D721Med (cell line): ENCODE measurements at places on chromosomes 4 and X.

DNA sequence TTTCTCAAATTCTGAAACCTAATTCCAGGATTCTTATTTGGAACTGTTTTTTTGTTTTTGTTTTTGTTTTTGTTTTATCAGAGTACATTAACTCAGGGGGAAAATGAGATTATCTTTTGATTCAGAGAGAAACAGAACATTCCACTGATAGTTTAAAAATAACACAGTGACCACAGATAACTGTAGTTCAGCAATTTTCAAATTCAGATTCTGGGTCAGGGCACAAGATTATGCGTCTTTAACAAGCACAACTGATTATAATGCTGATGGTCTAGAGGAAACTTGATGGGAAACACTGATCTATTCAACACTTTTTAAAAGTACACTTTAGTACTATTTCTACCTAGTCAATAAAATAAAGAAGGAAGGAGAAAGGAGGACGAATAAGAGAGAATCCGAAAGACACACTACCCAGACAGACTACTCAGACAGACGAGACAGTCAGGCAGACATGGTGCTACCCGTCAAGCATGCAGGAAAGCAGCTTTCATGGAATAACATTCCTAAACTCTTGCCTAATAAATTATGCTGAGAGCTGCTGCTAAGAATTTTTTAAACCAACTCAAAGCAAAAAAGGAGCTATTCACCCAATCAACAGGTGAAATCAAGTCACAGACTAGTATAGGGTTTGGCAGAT is 59.0 kb downstream of the APBB2 start:
- DNase-seq: no peak

- DNase-seq: no peak
These were observed 448.6 kb downstream of the PCDH18 start for GRCh38 chr4:137083571-137084135.

GRCh38 chrX:136577552-136577951 is 45.5 kb downstream of the VGLL1 start:
- DNase-seq: no peak

DNA sequence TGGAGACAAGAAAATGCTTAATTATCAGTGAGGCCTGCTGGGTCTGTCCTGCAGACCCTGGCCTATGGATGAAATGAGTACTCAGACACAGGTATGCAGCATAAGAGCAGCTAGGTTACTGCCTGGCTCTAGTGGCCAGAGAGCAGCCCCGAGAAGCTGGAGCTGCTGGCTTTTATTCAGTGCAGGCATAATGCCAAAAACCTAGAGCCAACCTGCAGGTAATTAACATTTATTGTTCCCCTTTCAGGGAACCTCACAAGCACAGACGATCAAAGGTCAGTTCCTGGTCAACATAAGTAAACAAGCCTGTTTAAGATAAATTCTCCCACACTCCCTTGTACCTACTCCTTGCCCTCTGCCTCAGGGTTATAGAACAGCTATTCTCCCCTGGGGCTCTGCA is 13.3 kb downstream of the IDS start:
- DNase-seq: no peak

DNA sequence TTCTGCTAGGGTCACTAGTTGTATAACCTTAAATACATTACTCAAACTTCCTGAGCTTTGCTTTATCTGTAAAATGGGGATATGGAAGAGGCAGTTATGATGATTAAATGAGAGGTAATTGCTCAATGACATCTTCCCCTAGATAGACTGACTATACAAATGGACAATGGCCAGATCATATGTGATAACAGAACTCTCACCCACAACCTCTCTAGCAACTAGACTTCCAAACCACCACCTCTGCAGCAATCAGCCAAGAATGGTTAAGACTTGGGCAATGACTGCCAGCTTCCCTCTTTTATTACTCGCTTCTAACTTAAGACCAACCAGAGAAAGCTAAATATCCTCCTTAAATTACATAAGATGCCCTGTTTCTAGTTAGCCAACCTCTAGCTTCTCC is 2.9 kb upstream of the SEPSECS start:
- DNase-seq: no peak

GRCh38 chr4:70062000-70062399 is 11.8 kb downstream of the HTN1 start:
- DNase-seq: no peak

- DNase-seq: no peak
These were observed 3.4 kb downstream of the ENOPH1 start for GRCh38 chr4:82433791-82434190.

DNA sequence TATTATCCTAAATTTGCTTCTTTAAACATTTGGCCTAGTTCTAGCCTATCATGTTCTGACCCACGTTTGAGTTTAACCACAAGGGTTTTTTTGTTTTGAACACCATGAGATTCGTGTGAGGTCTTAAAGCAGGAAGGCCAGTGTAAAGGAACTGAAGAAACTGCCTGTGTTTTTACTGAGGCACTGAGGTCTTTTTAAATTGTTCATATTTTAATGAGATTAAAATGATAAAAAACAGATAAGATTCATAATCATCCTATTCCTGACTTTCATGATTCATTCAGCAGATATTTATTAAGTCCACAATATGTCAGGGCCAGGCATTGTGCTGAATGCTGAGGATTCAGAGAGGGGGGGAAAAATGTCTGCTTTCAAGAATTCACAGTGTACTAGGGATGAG is 3.2 kb downstream of the RPS6KA3 start:
- no peak for DNase-seq

DNA sequence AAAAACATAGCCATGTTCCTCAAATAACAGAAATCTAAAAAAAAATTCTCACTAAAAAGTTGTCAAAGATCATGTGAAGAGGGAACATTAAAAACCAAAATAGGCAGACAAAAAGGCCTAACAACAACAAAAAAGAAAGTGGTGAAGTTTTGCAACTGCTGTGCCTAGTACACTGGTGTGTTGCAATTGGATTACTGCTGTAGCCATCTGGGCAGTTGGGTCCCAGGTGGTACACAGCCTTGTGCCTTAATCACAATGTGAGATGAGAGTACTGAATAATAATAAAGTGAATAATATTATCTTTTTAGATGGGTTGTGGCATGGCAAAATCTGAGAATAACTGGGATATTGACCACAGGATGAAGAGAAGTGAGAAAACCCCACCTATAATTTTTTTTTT is 12.0 kb downstream of the C4orf54 start:
- no peak for DNase-seq

- no peak for DNase-seq
These were observed 54.3 kb downstream of the WWC2 start for GRCh38 chr4:183153190-183153916.

- no peak for DNase-seq
These were observed 1.4 kb downstream of the THOC2 start for GRCh38 chrX:123731258-123731986.
